ENCODE measurements at places on chromosomes 1 and 21.

- DNase-seq, result no peak
These were observed 15.4 kb downstream of the PYHIN1 start for GRCh38 chr1:158946785-158947184.

DNA sequence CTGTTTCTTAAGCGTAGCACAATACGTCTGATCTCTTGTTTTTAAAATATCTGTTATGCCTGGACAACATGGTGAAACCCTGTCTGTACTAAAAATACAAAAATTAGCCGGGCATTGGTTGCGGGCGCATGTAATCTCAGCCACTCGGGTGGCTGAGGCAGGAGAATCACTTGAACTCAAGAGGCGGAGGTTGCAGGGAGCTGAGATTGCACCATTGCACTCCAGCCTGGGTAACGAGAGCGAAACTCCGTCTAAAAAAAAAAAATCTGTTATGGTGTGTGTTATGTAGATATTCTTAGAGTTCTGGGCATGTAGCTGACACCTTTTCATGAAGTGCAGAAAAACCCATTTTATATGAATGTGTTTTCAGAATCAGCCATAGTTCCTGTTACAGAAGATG lies 38.2 kb downstream of the RABGAP1L start:
- no peak for DNase-seq

DNA sequence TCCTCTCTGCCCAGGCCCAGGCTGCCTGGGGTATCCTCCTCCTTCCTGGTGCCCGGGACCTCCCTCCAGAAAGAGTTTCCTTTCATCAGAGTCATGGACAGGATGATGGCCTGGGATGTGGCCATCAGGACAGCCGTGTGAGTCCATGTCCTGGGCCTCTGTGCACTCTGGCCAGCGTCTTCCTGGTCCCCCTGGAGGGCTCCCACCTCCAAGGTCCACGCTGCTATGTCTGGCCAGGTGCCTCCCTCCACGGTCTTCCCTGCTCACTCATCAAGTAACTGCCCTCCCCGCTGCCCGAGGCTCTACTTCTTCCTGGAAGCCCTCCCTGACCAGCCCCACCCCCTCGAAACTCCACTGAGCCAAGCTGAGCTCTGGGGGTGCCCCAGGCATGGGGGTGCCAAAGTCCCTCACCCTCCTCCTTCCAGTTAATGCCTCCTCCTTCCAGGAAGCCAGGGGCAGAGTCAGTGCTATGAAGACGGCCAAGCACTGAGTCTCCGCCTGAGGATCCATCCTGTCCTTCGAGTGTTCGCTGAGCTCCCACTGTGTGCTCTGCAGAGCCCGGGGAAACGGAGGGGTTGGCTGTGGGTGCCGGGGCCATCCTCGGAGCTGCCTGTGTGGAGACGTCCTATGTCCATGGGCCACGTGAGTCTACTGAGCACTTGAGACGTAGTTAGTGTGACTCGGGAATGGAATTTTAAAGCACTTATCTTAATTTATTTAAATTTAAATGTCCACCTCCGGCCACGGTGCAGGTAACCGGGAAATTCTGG lies 28.5 kb upstream of the TTC34 start:
- no peak for DNase-seq

DNA sequence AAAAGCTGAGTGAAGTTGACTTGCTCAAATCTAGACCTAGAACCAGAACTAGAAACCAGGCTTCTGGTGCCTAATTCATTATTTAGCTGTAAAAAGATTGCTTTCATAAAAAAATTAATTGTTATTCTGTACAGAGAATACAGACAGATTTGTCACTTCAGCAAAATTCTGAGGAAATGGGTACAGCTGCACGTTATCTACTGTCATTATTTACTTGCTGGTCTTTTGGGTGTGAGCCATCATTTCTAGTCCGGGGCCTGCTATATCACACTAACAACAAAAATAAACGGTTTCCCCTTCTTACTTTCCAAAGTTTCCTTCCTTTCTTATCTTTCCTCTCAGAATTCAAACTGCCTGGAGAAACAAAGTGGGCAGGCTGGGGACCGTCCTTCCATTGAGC lies 68.3 kb downstream of the PTGER3 start:
- DNase-seq, result no peak

DNA sequence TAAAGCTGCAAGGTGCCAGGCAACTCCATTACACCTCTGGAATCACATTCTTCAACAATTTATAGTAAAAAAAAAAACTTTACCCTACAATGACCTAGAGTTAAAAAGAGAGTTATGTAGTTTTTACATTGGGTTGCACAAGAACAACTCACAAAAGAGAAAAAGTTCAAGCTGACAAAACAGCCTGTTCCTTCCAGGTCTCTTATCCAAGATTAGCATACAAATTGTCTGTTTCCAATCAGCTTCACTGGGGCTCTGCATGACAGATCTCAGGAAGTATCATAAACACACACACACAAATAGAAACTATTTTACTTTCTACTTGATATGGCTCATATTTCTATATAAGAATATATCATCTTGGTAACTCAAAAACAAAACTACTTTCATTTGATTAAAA lies 154.6 kb downstream of the PCNX2 start:
- no peak for DNase-seq

GRCh38 chr1:18012686-18013085 lies 94.9 kb upstream of the IGSF21 start:
- DNase-seq, result no peak

- no peak for DNase-seq
These were observed 71.6 kb upstream of the CSF3R start for GRCh38 chr1:36554323-36554628.

- no peak for DNase-seq
These were observed 16.3 kb downstream of the TGFB2 start for GRCh38 chr1:218361298-218362065.

- DNase-seq, result peak; percentile 53
These were observed 120.2 kb downstream of the GLIS1 start for GRCh38 chr1:53618500-53619366.

DNA sequence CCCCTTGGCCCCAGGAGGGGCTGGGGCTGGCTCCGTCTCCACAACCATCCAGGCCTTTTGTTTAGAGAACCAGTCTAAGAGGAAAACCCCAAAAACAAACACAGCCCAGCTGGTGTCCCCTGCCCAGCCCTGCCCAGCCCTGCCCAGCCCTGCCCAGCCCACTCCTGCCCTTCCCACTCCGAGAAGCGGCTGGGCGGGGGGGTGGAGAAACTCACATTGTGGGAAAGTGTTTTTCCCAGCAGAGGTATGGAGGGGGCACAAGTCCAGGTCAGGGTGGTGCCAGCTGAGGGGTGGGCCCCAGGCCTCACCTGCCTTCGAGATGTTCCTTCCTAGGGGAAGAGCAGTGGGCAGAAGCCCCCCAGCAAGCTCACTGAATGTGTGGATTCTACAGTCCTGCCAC lies 10.0 kb upstream of the FAM131C start:
- DNase-seq, result no peak

GRCh38 chr1:156692441-156692924 lies 12.9 kb downstream of the CRABP2 start:
- DNase-seq, result no peak

- DNase-seq, result no peak
These were observed 17.6 kb downstream of the OSCP1 start for GRCh38 chr1:36432616-36433015.

- no peak for DNase-seq
These were observed 41.0 kb upstream of the GREM2 start for GRCh38 chr1:240652961-240653409.

GRCh38 chr1:32848354-32849063 lies 22.2 kb downstream of the FNDC5 start:
- no peak for DNase-seq

DNA sequence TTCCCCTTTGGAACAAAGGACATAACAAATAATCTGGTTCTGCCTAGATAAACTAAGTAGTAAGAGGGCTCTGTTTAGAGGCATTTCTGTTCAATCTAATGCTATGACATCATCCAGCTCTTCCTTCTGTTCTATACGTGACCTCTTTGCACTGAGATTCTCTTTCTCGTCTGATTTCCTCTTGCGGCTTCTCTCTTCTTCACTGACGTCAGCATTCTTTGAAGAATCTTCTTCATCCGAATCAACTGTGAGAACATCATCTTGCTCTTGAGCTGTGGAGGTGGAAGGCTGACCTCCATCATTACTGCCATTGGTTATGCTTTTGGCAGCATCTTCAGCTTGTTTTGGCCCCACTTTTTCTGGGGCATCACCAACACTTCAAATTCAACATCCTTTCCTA lies 130.4 kb downstream of the HS2ST1 start:
- no peak for DNase-seq

- no peak for DNase-seq
These were observed 192.5 kb upstream of the GREM2 start for GRCh38 chr1:240804475-240804874.

GRCh38 chr1:3670823-3671265 lies 18.5 kb downstream of the TP73 start:
- DNase-seq, result peak; percentile 73

DNA sequence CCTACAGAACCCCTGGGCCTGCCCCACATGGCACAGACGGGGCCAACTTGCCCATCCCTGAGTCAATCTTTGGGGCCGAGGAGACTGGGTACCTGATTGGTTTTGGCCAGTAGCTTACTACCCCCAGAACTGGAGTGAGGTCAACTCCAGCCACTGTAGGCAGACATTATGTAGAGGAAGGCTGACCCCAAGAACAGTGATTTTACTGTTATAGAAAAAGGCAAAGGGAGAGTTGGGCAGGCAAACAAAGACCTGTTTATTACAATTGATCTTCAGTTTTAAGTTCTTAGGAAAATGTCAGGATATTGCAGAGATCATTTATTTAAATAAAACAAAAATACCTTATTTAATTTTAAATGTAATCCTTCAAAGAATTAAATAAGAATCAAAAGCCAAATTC lies 653.8 kb downstream of the NPHP4 start:
- no peak for DNase-seq

DNA sequence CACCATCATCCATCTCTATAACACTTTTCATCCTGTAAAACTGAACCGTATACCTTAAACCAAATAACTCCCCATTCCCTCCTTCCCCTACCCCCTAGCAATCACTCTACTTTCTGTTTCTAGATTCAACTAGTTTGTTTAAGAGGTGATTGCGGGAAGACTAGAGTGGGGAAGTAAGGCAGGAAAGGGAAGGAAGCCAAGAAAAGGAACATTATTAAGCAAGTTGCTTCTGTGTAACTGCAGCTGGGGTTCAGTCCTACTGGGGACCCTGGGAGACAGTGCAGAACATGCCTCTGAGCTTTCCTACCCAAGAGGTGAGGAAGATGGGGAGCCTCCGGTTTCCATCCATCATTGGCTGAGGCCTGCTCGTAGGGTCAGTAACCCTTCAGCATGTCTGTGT lies 28.9 kb upstream of the H3-3A start:
- no peak for DNase-seq

DNA sequence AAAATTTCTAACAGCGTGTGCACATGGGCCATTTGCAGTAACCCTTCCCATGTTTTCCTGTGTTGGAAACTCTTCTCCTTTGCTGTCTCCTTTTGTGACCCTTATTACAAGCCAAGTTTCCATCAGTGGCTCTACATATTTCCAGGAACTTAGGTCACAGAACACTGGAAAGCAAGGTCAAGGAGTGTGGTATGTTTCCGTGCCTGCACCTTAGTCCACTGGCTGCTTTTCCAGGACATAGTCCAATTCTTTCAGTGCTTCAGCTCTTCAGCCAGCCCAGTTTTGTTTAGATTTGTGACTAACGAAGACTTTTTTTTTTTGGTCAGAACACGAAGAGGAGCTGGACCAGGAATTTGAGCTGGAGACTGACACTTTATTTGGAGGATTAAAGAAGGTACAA lies 33.8 kb downstream of the HHAT start:
- DNase-seq, result no peak

DNA sequence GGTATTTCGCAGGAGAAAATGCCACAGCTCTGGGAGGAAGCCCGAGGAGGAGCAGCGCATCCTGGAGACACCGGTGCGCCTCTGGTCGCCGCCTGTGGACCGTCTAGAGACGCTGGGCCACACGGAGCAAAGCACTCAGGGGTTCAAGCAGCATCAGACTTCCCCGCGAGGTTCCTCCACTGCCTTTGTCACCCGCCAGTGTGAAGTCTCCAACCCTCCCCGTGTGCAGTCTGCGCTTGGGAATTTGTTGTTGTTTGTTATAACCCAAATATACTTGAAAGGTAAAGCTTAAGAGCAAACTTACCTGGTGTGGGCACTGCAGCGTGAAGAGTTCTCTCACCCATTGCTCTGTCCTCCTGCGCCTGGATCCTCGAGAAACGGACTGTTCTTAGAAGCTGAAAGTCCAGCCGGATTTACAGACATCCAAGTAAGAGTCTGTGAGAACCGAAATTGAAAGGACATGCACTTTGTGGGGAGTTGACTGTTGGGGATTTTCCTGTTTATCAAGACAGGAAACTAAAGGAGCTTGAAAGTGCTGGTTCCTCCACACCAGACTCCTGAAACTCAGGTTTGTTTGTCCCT lies at the start of gene GBP4:
TSS of gene GBP4 (minus strand) at position 452 of the 582 bp plus-strand sequence. CDS start at position 344, 108 bp downstream.
- DNase-seq, result peak; percentile 91

GRCh38 chr1:40045766-40046165 lies 5.2 kb downstream of the CAP1 start:
- DNase-seq, result no peak

DNA sequence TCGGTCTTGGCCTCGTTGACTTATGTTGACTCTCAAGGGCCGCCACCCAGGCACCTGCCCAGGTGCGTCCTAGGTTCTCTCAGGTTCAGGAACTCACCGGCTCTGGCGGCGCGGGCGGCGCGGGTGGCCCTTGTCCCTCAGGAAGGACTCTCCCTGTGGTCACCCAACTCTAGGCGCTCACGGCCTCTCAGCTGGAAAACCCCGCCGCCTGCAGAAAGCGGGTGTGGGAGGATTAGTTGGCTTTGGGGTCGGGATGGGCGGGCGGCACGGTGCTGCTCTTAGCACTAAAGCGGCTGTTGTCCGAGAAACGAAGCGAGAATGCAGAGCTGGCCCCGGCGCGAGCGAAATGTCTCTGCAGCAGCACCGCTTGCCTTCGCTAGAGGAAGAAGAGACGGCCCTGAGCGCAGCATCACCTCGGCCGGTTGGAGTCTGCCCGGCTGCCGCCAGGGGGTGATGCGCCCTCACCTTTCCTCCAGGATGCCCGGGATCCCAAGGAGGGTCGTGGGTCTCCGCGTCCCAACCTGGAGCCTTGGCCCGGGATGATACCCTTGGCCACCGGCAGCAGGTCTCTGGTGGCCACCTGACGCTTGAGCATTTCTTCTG lies 8.1 kb upstream of the TADA1 start:
- DNase-seq, result peak; percentile 81

GRCh38 chr1:10909697-10910680 lies 102.5 kb upstream of the TARDBP start:
- peak; percentile 88 for DNase-seq
